ENCODE measurements at places on chromosomes 1 and 21. TPM values are rescaled to one million over a fixed set of nuclear protein-coding genes. Genes with fewer than 3 reads are reported as not detected.

- no peak for DNase-seq
Observed at GRCh38 chr1:202063093-202063492, 52.7 kb downstream of the ELF3 start.

DNA sequence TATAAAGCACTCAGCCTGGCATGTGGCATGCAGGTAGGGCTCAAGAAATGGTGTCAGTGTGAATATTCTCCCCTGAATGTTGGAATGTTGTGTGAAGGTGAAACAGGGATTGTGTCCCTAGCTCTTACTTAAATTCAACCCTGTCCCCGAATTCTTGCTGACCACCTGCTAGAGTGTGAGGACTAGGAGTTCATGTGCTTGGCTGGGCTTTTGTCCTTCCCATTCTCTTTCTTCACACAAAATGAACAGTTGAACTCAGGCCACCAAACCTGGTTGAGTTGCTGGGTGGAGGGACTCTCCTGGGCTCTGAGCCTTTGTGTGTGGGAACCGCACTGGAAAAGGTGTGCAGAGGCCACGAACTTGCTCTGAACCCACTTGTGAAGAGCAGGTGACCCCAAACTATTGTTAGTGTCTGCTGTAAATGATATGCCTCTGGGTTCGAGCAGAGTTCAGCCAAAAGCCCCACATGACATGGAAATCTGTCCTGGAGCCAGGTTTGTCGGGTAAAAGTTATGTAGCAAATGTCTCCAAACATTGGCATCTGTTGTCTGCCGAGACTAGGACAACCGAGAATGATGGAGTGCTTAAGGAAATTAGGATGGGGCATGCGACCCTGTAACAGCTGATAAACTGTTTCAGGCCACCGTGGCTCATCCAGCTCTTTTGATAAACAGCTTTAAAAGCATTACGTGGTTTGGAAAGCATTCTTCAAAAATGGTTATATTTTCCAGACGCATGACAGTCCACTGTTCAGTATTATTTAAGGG, 144.2 kb downstream of the DHRS3 start:
- peak; percentile 88 for DNase-seq

- DNase-seq = no peak
Observed at GRCh38 chr1:3327389-3327702, 127.1 kb upstream of the ARHGEF16 start.

DNA sequence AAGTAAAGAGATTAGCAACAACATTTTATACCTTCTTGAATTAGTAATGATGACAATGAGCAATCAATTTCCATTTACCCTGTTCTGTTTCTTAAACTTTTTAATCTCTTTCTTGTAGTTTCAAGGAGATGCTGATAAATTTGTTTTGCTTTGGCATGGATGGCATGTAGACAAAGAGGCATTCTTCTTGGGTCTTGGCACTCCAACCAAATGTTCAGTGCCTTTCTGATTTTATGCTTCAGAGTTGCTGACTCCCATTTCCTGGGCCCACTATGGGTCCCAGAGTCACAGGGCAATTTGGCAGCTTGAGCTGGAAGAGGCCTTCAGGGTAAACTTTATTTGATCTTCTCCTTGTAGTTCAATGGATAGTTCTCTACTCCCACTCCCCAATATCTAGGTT, 42.1 kb upstream of the OSBPL9 start:
- no peak for DNase-seq

CFHR2 gene
- total RNA-seq = 0.69 TPM

- DNase-seq = no peak
Observed at GRCh38 chr21:25501462-25501861, 105.8 kb downstream of the MRPL39 start.

NR1I3 gene
- total RNA-seq = not detected

GRCh38 chr1:23427550-23427949, 3.0 kb upstream of the TCEA3 start:
- no peak for DNase-seq

GRCh38 chr1:26571381-26571780, 41.8 kb downstream of the RPS6KA1 start:
- DNase-seq = no peak

DNA sequence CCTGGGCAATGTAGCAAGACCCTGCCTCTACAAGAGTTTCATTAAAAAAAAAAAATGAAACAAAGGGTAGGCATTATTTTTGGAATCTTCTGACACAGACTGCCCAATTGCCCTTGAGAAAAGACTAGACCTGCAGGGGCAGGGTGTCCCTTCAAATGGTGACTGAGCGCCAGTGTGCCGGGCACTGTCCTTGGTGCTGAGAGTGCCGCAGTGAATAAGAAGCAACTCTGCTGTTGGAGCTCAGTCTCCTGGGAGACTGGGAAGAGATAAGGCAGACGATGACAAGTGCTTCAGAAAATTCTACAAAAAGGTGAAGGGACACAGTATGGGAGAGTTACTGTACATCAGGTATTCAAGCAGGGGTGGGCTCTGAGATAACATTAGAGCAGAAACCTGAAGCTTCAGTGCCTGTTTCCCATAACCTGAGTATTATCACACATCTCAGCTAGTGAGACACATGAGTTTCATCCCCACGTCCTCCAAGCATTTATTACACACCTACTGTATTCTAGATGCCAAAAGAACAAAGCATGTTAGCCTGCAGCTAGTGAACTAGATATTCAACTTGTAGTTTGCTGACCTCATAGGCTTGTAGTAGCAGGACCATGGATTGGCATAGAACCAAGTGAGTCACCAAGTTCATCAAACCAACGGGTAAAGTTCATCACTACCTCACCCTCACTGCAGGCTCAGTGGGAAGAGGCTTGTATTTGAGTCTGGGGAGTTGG, 18.4 kb upstream of the RPL11 start:
- DNase-seq = no peak

DNA sequence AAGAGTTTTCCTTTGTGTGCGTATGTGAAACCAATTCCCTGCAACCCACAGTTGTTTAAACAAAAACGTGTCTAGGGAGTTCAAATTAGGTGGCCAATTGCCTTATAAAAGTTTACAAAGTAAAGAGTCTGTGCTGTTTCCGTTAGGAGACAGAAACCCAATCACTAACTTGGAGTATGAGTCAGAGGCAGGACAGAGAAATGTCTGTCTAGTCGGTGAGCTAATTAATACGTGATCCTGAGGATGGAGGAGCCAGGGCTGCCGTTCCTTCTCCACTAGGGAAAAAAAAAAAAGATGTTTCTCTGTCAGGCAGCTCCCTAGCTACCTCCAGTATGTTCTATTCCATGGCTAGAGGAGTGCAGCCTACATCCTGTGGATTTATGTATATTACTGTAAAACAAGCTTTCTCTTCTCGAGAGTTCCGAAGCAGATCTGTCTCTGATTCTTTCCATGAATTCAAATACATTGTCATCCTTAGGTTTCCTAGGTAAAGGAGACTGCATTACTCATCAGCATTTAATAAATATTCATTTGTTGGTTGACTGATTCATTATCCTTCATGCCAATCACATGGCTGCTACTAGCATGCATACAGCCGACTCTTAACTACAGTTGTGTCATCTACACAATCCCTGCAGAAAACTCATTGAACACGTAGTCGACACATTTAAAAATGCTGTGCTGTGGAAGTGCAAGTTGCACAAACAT, 430.6 kb downstream of the KIF26B start:
- DNase-seq = no peak

- no peak for DNase-seq
Observed at GRCh38 chr1:21865943-21866706, 54.1 kb downstream of the LDLRAD2 start.

ANKRD34A gene
- total RNA-seq = 5.3 TPM

DNA sequence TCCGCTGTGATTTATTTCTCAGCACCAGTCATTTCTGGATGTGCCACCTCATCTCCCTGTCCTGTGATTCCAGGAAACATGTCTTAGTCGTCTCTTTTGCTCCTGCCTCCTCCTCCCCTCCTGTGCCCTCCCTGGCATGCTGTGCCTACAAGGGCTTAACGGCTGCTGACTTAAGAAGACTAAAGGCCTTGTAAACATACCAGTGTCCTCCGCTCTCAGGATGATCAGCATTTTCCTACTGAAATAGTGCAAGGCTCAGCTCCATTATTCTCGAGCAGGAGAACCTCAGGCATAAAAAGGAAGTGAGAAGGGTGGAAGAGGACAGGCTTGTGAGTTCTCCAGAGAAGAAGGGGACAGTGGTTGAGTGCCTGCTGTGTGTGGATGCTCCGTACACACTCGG, 61.6 kb upstream of the RUNX3 start:
- DNase-seq = no peak

GRCh38 chr1:210144736-210145135, 87.9 kb upstream of the SERTAD4 start:
- no peak for DNase-seq

DNA sequence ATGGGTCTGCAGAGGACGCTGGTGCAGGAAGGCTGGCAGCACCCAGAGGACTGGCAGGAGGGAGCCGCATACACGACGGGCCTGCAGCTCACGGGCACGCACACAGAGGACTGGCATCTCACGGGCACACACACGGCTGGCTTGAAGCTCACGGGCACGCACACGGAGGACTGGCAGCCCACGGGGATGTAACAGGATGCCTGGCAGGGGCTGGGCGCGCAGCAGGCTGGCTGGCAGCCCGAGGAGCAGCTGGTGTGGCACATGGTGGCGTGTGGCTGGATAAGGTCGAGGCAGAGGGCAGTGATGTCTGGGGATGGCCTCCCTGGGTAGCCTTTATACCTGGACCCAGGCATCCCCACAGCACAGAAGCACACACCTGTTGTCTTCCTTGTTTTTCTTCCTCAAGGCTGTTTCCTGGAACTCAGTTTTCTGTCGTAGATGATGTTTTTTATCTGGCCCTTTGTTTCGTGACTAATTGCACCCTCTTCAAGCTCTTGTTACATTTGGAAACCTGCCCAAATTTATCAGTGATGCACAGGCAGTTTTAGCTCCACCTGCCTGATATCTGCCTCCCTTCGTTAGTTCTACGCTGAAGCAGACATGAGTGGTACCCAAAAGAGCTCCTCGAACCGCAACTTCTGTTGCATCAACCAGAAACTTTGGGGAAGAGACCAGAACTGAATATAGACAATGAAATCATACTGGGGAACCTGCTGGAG, at the start of gene KRTAP12-1:
Gene KRTAP12-1, minus strand, starts transcription at position 303 of the 719 bp plus-strand sequence. Its CDS starts 40 bp downstream, at position 263.
- DNase-seq = no peak

- DNase-seq = peak; percentile 43
Observed at GRCh38 chr1:223731133-223731770, 18.9 kb downstream of the CAPN2 start.

All from gastrocnemius medialis (tissue), 4 donors.